NCI-H2081 treated with DMSO at 0.1 percent for 48 hours (cell line): ENCODE measurements at places on chromosomes 11 and 22.

DNA sequence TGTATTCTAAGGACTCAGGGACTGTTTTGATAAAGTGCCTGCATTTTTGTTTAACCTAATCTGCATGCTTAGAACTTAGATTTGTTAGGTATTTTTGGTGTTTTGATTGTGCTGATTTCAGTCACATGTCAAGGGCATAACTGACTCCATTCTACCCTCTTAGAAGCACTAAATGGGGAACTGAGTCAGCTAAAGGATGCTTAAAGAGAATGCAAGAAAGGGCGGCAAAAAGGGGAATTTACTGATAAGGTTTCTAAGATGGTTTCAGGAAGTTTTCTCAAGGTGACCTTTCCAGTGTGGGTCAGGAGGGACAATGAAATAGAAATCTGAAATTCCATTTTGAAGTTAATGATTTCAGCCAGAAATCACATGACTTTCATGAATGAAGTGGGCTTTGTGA lies 43.0 kb downstream of the MMP20 start:
- DNase-seq: no peak

DNA sequence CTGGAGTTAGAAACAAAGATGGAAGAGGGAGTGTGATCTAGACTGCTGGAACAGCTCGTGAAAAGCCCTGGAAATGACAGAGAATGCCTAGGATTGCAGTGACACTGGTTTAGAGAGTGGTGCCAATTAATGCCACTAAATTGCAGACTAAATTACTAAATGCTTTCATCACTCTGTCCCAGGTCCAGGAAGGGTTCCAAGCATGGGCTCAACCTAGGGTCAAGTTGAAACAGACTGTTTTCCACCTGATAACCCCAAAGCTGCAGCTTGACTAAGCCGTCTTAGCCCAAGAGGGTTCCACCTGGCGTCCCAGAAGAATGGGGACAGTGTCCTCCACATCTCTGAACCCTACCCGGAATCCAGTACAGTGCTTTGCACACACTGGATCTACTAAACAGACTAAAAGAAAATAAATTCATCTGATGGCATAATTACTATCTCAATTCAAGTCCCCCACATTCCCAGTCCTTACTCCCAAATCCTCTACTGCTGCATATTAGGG lies 1.1 kb upstream of the CRY2 start:
- DNase-seq: no peak

DNA sequence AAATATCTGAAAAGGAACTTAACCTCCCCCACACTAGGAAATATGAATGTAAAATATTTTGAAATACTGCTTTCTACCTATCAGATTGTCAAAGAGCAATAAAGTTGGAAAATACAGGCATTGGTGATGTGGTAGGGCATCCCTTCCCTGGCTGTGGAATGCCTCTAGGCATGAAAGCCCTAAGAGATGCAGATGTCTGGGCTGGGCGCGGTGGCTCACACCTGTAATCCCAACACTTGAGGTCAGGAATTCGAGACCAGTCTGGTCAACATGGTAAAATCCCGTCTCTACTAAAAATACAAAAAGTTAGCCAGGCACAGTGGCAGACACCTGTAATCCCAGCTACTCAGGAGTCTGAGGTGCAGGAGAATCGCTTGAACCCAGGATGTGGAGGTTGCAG lies 22.0 kb downstream of the ARAP1 start:
- no peak for DNase-seq

- DNase-seq: no peak
Measured at GRCh38 chr11:128832121-128832497, 35.0 kb downstream of the KCNJ1 start.

DNA sequence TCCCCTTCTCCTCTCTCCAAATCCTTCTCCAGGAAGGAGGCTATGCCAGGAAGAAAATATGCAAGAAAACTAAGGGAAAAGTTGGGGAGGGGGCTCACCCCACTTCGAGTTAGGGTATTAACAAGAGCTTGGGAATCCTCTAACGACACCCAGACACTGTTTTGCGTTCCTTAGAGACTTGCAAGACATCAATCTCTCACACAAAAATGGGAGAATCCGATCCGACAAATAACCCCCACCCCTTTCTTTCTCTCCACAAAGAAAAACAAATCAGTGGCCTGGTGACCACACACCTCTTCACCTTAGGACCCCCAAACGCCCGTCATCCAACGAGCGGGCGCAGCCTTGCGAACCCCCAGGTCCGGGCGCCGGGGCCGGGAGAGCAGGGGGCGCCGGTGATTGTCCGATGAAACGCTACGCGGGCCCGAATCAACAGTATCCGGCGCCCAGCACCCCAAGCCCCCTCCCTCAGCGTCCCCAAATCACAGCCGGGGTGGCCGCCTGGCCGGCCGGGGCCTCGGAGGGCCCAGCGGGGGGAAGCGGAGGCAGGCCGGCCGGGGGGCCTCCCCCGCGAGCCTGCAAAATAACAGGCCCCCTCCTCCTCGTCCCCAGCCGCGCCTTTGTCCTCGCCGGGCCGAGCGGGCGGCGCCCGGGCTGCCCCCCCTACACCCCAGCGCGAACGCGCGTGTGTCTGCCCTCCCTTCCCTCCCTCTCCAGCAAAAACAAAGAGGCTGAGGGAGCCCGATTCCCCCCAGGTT lies 690 bp downstream of the CSNK1E start:
- DNase-seq: no peak
